ENCODE measurements at places on chromosomes 6 and 20. TPM values are rescaled to one million over a fixed set of nuclear protein-coding genes. Genes with fewer than 3 reads are reported as not detected.

The FOXQ1 gene
- not detected for total RNA-seq

DNA sequence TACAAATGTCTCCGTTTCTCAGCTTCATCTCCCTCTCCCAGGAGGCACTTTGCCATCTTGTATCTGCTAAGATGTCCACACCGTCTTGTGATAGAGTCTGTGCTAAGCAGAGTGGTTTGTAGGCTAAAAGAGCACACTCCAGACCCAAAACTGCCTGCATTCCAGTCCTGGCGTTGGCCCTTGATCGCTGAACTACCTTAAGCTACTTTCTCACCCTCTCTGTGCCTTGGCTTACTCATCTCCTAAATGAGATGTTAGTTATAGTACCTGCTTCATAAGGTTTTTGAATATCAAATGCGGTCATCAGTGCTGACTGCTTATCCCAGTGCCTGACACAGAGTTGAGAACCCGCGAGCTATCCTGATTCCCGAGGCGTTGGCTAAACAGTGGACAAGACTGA, 14.0 kb downstream of the CASS4 start:
- no peak for DNase-seq

The ID1 gene
- 8.2 TPM for total RNA-seq

The BANF2 gene
- total RNA-seq = not detected

The C2 gene
- 2.4 TPM for total RNA-seq

The IPCEF1 gene
- 0.31 TPM for total RNA-seq

The TBX18 gene
- 5.4 TPM for total RNA-seq

GRCh38 chr20:45044084-45044573, 56.8 kb downstream of the KCNS1 start:
- no peak for DNase-seq

GRCh38 chr20:42553374-42553773, 636.3 kb downstream of the PTPRT start:
- no peak for DNase-seq

GRCh38 chr20:37697314-37697713, 3.5 kb downstream of the CTNNBL1 start:
- no peak for DNase-seq

- DNase-seq = no peak
Observed at GRCh38 chr20:24166412-24166811, 177.8 kb upstream of the GGTLC1 start.
